ENCODE measurements at places on chromosomes 2 and 18. TPM values are rescaled to one million over a fixed set of nuclear protein-coding genes. Genes with fewer than 3 reads are reported as not detected.
A peak's percentile ranks its signal among the peaks of the same experiment; 100 is the strongest.

The UPP2 gene
- not detected for polyA plus RNA-seq

The IGFBP5 gene
- polyA plus RNA-seq = 2.2 TPM

The APCDD1 gene
- 3.6 TPM for polyA plus RNA-seq

The MAPK4 gene
- polyA plus RNA-seq = 3.3 TPM

GRCh38 chr2:203500951-203501350 is 34.1 kb downstream of the RAPH1 start:
- no peak for DNase-seq

- DNase-seq = no peak
Measured at GRCh38 chr2:152335726-152336118, 748 bp downstream of the FMNL2 start.

- no peak for DNase-seq
Measured at GRCh38 chr2:28664120-28664842, 87.3 kb upstream of the PPP1CB start.

- DNase-seq = no peak
Measured at GRCh38 chr2:28068088-28068487, 177.6 kb downstream of the BABAM2 start.

- DNase-seq = no peak
Measured at GRCh38 chr18:12597760-12598159, 60.1 kb downstream of the SPIRE1 start.

GRCh38 chr2:170047331-170048065 is 130.4 kb upstream of the MYO3B start:
- DNase-seq = no peak

- no peak for DNase-seq
Measured at GRCh38 chr2:205640716-205641115, 41.6 kb upstream of the NRP2 start.

DNA sequence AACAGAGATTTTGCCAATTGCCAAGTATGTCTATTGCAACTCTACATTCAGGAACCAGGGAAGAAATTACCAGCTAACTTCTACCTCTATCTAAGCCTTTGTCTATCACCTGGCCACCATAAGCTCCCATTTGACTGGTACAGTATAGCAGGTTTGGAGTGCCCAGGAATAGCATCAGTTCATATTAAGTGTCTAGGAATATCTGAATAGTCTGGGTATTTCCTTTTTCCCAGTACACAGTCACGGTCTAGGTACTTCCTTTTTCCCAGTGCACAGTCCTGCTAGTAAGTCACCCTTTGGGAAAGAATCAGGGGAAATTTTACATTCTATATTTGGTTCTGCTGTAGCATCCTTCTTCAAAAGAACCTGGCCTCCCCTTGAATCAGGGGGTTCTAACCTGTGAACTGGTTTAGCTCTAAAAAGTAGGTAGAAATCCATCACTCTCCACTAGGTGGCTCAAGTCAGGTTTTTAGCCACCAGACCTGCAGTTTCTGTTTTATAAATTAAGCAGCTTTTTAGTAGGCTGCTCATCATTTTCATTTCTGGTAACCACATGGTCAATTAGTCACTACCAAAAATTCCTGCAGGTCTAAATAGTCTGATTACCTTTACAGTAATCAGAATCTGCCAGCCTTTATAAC is 49.3 kb upstream of the DNAJC10 start:
- DNase-seq = no peak

GRCh38 chr2:179059026-179059700 is 9.2 kb upstream of the CCDC141 start:
- no peak for DNase-seq

DNA sequence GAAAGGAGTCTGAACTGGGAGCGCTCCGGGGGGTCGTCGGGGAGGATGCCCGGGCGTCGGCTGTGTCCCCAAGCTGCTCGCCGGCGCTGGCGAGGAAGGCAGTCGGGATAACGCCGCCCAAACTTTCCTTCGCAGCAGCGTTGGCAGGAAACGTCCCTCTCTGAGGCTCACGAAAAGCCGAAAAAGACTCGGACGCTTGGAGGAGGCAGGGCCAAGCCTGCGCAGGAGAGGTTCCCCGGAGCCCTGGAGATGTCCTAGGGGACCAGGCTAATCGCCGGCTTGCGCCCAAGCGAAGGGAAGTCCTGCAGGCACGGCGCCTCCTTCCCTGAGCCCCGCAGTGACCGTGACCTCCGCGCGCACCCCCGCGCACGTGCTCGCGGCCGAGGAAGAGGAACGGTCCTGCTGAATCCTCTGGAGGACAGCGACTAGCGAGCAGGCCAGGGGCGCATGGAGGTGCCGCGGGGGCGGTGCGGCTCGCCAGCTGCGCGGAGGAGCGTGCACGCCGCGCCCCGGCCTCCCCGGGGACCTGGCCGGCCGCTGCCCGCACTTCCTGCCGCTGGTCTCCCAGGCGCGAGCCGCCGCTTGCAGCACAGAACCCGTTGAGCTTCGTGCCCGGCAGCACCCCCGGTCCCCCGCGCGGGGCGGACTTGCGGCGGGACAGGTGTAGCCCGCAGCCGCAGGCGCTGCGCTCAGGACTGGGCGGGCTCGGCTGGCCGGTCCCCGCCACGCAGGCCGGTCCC is at the start of gene SH3RF3:
SH3RF3 (plus strand) TSS at position 590 of the 740 bp plus-strand sequence.
- DNase-seq = peak; percentile 77

GRCh38 chr18:80109676-80110078 is 615 bp downstream of the ADNP2 start:
- peak; percentile 71 for DNase-seq

DNA sequence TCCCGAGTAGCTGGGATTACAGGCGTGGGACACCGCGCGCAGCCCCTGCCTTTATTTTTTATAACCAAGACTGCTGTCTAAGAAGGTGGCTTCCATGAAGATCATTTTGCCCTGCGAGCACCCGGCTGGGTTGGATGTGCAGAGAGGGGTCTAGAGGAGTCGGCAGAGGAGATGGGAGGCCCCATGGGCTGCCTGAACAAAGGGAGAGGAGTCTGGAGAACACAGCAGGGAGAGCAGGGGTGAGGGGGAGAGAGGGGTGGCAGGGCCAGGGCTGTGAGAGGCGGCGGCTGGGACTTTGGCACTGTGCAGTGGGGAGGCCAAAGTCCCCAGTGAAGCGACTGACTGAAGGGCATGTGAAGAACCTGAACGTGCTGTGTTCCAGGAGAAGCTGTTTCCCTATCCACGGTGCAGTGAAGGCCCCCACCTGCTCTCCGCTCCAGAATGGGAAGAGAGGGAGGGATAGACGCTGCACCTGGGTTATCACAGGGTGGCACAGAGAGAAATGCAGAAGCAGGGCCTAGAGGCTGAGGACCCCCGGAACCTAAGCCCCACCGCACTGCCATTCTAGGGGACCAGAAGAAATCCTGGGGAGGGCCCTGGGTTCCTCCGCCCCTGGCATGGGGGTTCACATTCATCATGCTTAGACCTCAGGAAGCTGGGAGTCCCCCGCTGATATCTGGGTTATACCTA is 24.8 kb upstream of the FOSL2 start:
- no peak for DNase-seq

- DNase-seq = no peak
Measured at GRCh38 chr18:12057419-12058039, 36.1 kb upstream of the ANKRD62 start.
